ENCODE measurements at places on chromosomes 7 and 10.

DNA sequence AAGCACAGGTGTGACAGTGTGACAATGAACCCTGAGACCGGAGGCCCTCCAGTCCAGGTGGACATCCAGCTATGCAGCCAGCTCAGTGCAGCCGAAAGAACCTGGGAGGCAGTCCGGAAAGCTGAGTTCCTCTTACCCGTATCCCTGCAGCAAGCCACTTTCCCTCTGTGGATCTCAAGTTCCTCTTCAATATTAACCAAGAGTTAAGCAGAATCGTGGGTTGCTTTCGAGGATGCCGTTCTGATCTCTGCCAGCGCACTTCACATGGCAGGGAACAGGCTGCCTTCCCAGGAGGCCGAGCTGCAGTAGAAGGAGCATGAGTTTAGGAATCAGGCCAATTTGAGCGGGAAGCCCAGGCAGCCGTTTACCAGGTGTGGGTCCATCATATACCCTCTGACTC, 591.6 kb downstream of the SDK1 start:
- DNase-seq: no peak

DNA sequence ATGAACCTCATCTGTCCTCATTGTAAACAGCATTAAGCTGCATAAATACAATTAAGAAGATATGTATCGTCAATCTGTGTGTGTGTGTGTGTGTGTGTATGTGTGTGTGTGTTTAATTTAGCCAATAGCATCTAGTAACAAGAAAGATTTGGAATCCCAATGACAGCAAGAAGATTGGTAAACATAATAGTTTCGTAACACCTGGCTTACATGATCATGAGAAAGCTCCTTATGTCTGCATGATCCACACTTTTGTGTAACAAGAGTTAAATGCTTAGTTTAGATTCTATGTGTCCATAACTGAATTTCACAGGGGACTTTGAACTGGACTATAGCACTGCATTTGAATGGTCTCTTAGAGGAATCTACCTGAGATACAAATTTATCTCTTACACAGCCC, 191.0 kb upstream of the BET1 start:
- DNase-seq: no peak

GRCh38 chr7:92848441-92848840, 12.1 kb upstream of the CDK6 start:
- DNase-seq: no peak

DNA sequence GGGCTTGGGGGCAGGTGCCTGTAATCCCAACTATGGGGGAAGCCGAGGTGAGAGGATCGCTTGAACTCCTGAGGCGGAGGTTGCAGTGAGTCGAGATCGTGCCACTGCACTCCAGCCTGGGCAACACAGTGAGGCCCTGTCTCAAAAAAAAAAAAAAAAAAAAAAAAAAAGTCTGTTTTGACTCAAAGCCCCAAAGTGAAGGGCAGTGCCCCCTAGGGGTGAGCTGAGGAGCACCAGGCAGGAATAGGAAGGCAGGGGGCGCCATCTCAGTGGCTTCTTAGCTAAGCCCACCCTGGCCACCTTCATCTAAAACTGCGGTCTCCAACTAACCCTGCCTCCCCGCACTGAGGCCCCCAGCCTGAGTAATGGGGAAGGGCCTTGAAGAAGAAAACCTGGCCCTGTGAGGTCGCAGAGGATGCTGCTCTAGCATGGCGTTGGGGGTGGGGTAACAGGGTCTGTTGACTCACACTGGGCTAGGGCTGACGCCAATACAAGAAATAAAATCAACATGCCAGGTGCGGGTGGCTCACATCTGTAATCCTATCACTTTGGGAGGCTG, 9.8 kb downstream of the PODXL start:
- DNase-seq: peak; percentile 11

GRCh38 chr7:55016061-55016745, 2.6 kb upstream of the EGFR start:
- DNase-seq: no peak

GRCh38 chr10:8269976-8270375, 215.5 kb downstream of the GATA3 start:
- DNase-seq: no peak

DNA sequence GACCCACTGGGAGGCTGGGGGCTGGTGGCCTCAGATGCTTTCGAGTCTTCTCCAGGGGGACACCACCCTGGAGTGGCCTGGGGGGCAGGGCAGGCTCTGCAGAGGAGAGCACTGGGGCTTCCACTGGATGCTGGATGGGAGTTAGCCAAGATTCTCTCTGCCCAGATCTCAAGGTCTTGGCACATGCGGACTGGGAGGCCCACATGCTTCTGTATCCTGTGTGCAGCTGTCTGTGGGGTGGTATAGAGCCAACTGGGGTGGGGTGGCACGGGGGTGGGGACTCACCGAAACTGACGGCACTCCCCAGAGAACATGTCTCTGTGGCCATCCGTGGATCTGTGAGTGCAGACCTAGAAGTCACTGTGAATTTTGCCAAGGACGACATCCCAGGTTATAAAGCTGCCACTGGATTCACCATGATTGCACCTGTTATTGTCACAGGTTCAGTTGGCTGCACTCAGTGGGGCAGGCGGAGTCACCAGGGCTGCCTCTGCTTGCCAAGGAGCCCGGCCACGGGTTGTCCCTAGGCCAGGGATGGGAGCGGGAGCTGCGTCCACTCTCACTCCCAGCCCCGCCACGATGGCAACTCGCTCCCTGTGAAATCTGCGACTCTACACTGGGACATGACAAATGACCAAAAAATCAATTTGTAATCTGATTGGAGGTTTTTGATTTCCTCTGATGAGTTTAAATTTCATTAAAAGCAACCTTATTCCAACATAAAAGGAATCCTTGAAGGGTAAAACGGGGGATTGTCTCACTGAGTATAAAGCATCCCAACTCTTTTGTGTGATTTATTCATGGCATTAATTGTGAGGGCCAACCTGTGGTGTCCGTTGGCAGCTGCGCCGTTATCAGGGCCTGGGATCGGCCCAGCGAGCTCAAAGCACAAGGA, 131.3 kb downstream of the EBF3 start:
- DNase-seq: no peak

Data from effector CD4-positive, alpha-beta T cell (primary cell).